Thoracic aorta endothelial cell (primary cell): ENCODE measurements at places on chromosomes 5 and 9. TPM values are rescaled to one million over a fixed set of nuclear protein-coding genes. Genes with fewer than 3 reads are reported as not detected.

RIGI gene
- total RNA-seq: 24.5 and 28.9 TPM in 2 replicates

LSM11 gene
- total RNA-seq: 10.5 and 11.9 TPM in 2 replicates

C9orf153 gene
- total RNA-seq: 0.22 and 0.27 TPM in 2 replicates

PCDHB8 gene
- total RNA-seq: 0.07 and 0.13 TPM in 2 replicates

CDX1 gene
- total RNA-seq: not detected in 2 replicates

GRXCR2 gene
- not detected in 2 replicates for total RNA-seq

PCDHGA12 gene
- total RNA-seq: 10.8 and 12.6 TPM in 2 replicates

LCN12 gene
- not detected in 2 replicates for total RNA-seq

TERT gene
- under 0.01 TPM in 1 of 2 replicates, not detected in the other for total RNA-seq

IRX2 gene
- not detected in 2 replicates for total RNA-seq

NEUROG1 gene
- total RNA-seq: not detected in 2 replicates

LCN15 gene
- not detected in 2 replicates for total RNA-seq
